Effector CD8-positive, alpha-beta T cell (primary cell): ENCODE measurements at places on chromosomes 4 and X.

- no peak for DNase-seq
Measured at GRCh38 chr4:211033-211511, 86.8 kb downstream of the ZNF718 start.

DNA sequence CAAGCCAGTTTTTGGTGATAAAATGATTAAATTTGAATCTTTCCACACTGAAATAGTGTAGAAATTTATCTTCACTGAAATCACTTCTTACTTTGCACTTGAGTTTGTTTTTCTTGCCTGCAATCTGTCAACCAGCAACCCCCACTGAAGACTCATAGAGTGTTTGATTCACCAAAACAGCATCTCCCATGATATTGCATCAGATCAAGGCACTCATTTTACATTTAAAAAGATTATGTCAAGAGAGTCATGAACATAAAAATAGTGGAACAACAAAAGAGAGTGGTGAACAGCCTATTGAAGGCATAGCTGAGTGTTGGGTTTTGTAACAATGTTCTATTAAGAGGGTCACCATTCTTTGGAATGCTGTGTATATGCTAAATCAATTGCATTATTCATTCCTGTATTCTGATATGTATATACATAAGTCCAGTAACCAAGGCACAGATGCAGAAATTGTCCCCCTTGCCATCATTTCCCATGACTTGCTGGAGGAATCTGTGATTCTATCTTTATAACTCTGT lies 1934.9 kb downstream of the ARAP2 start:
- no peak for DNase-seq

GRCh38 chr4:8320386-8320750 lies 50.8 kb downstream of the HTRA3 start:
- DNase-seq = no peak

DNA sequence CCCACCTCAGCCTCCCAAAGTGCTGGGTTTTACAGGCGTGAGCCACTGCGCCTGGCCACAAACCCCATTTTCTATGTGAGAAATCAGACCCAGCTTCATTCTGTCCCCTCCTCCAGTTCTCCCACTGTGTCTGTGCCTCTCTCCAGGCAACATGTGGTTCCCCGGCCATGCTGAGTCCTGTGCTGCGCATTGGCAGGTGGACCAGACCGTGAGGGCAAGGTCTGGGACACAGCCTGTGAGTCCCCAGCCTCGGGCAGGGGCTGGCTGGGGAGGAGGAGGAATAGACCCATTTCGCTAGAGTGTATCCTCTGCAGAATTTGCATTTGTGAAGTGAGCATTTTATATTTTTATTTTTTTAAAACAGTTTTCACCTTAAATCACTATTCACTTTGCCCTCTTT lies 21.5 kb upstream of the CLDN24 start:
- no peak for DNase-seq
